ENCODE measurements at places on chromosomes 13 and 19. TPM values are rescaled to one million over a fixed set of nuclear protein-coding genes. Genes with fewer than 3 reads are reported as not detected.

The CYP4F2 gene
- total RNA-seq, result not detected

GRCh38 chr13:27952876-27953675 is 16.0 kb downstream of the CDX2 start:
- DNase-seq, result no peak

DNA sequence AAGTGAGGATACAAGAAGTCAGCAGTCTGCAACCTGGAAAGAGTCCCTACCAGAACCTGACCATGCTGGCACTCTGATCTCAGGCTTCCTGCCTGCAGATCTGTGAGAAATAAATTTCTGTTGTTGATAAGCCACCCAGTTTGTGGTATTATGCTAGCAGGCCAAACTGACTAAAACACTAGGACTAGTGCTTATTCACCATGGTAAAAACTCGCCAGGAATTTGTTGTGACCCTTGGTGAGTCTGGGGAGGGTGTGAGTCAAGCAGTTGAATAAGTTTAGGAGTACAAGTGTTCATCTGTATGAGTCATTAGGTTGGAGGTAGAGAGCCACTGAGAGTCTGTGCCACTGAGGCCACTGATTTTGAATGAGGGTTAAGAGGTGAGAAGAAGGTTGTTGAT is 3.6 kb downstream of the ZIK1 start:
- no peak for DNase-seq

GRCh38 chr13:26624572-26624971 is 67.1 kb downstream of the WASF3 start:
- DNase-seq, result no peak

GRCh38 chr19:3849092-3849491 is 19.7 kb downstream of the ZFR2 start:
- peak; percentile 9 for DNase-seq
